ENCODE measurements at places on chromosomes 7 and 10.

DNA sequence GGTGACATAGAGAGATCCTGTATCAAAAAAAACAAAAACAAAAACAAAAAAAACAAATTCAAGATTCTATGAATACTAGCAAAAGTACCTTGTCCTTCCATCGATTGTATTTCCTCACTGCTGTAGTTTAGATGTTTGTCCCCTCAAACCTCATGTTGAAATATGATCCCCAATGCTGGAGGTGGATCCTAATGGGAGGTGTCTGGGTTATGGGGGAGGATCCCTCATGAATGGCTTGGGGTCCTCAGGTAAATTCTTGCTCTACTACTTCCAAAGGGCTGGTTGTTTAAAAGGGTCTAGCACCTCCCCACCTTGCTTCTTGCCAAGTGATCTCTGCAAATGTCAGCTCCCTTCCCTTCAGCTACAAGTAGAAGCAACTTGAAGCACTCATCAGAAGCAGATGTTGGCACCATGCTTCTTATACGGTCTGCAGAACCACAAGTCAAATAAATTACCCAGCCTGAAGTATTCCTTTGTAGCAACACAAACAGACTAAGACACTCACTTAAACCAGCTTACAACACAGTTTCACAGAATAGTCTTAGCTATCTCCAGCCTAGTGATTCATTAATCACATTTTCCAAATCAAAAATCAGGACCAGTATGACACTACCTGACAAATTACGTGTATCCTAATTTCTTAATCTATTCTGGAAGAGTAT lies 20.7 kb downstream of the ABI1 start:
- no peak for DNase-seq

- DNase-seq: peak; percentile 70
Observed at GRCh38 chr10:93006435-93007039, 54.1 kb upstream of the CYP26C1 start.

GRCh38 chr10:75015442-75015841 lies 96.0 kb upstream of the SAMD8 start:
- no peak for DNase-seq

GRCh38 chr7:65798111-65799075 lies 74.5 kb upstream of the VKORC1L1 start:
- DNase-seq: peak; percentile 55

DNA sequence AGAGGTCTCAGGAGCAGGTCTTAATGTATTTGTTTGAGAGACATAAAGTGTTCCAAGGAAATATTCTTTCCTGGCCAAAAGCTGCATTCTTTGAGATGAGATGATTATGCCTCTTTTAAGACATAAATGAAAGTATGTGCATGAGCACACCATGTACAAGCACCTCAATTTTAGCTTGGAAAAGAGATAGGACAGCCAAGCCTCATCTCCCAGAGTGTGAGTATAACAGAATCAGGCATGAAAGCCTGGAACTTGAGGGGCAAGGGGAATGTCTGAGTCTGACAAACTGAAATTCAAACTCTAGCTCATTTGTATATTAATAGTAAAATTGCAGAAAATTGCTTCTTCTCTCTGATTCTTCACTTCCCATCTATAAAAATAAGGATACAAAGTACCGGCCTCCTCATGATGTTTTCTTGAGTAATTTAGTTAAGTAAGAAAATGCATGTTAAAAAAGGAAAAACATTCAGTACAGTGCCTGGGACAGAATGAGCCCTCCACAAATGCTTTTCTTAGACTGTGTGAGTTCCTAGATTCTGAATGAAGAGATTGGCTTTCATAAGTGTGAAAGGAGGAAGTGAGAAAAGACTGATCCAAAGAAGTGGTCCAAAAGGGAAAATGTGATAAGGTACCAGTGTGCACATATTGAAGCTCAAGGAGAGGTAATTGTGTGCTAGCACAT lies 1260.9 kb upstream of the SORCS1 start:
- DNase-seq: no peak

Measured in fibroblast of skin of back (primary cell).